NCI-H1694 treated with DMSO at 0.1 percent for 48 hours (cell line): ENCODE measurements at places on chromosomes 4 and X.

DNA sequence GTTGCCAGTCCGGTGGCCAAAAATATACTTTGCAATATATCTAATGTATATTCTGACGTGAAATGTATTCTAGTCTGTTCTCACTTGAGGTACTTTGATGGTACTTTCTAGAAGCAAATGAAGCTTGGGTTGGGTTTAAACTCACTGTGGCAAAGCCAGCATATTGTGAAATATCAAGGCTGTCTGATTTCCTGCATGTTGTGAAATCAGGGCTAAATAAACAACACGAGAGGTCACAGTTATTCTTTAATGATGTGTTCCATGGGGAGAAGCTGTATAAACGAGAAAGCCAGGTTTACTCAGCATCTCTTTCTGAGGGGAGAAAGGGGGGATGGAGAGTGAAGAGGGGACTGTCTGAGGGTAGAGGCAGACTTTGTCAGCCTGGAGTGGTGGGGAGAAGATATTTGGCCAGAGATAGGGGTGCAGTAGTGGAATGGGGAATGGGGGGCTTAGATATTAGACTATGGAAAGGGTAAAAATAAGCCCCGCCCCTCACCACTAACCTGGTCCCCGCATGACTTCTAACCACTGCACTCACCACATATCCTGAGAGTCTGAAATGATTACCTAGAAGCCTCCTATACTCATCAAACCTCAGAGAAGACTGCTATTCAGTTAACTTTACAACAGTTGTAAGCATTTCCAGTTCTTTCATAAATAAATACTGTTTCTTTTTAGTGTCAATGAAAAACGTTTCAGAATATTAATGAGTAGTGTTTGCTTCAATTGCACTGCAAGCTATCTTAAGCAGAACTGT, 5.9 kb upstream of the SCARB2 start:
- no peak for DNase-seq

- peak; percentile 5 for DNase-seq
Observed at GRCh38 chrX:46912603-46913491, 626 bp downstream of the JADE3 start.

DNA sequence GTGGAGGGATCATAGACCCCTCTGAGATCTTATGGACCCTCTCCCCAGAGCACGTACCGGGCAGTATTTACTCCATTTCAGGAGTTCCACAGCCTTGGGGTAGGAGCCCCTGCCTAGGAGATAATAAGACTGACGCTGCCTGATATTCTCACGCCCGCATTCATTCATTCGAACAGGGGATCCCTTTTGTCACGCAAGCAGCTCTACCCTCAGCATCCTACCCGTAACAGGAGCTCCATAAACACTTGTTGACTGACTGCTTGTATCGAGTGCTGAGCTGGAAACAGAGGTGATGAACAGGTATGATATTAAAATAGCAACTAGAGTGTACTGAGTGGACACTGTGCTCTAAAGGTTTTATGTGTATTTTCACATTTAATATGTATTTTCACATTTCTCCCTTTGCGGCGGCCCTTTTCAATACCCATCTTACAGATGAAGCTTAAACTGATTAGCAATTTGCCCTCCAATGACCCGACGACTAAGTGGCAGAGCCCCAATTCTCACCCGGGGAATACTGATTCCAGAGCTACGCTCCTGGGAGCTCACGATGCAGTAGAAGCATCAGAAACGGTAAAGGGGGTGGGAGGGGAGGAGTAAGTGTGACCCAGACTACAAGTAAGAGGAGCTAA, 888 bp downstream of the RAB28 start:
- no peak for DNase-seq

DNA sequence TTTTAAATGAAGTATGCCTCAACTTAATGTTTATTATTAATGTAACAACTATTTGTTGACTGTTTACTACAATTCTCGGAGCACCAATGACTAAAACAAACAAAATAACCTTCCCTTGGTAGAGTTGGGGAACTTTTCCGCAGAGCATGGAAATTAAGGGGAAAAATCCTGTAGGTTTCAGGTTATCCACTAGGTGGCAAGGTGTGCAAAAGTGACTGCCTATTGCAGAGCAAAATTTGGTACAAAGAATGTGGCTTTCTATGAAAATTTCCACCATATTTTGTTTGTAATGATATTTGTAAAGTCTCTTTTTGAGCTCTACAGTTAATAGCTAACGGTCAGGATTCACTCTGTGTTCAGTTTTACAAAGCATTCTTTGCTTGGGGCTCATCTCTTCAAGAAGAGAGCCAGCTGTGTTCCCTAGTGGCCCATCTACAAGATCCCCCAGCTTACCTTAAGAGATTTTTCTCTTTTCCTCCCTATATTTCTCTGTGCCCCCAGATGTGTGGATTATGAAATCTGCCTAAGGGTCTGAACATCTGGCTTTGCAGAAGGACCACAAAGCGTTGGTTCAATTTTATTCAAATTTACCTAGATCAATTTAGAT, 61.1 kb downstream of the FBXO8 start:
- DNase-seq, result peak; percentile 30

- no peak for DNase-seq
Observed at GRCh38 chr4:168540086-168540485, 43.2 kb downstream of the PALLD start.

DNA sequence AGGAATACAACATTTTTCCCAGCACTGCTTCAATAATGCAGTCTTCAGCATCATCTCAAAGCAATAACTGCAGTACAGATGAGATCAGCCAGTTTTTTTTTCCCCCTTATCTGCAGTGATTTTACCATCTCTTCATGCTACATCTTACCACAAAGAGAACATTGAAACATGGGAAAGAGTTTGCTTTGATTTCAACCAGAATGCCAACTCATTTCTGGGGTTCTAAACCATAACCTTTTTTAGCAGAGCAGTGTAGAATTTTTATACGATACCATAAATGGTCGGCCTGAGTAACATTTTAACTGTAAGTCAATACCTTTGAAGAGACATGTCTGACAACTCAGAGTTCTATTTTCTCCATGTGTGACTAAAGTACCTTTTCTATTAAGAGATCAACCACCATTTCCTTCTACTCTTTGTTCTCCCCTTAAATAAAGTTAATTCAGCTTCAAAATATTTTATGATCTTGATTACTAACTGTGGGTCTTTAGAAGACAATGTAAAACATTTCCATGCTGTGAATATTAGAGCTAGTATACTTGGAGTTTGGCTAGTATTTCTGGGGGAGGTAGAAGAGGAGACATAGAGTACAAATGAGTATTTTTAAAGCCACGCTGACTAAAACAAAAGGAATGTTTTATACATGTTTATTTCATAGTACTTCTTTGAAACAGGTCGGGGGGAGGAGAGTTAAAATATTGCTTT, 69.1 kb downstream of the TET2 start:
- DNase-seq, result no peak

DNA sequence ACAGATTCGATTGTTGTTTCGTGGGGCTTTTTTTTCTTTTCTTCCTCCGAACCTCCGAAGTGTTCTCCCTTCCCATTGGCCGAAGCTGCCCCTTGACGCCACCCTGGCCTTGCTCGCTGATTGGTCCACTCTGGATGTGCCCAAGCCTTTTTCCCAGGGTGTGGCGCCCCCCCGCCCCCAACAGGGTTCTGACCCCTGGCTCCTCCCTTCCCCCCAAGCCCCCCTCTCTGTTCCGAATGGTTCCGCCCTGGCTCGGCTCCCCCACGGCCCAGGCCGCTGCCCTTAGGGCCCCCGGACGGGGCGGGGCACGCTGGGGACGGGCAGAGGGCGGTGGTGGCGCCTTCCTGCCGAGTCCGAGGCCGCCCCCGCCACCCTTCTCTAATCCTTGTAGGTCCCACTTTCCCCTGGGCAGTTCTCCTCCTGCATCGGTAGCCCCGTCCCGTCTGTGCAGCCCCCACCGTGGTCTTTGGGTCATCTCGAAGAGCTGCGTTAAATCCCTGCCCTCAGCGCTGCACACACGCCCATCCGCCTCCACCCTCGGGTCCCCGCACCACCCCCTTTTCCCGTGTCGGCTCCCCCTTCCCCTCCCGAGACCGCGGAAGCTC, 25.5 kb downstream of the UTP14A start:
- peak; percentile 72 for DNase-seq

DNA sequence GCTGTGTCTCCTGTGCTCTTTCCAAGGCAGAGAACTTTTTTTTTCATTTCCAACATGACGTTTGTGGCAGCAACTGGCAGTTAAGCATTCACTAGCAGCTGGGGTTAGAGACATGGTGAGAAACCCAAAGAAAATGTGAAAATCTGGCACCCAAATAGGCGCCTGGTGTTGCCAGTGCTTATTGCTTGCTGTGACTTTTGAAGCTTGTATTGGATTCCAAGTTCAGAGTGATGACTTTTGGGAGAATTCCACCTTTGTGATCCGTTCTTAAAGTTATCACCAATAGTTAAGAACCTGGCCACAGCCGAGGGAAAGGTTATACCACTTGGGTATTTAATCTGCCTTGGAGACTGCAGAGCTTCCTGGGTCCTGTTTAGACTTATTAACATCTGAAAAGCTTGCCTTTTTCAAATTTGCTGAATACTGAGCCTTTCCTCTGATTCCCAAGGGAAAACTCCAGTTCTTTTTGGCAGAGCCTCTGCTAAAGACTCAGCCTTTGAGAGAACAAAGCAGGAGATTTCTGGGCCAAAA, 101.0 kb downstream of the OPHN1 start:
- no peak for DNase-seq

DNA sequence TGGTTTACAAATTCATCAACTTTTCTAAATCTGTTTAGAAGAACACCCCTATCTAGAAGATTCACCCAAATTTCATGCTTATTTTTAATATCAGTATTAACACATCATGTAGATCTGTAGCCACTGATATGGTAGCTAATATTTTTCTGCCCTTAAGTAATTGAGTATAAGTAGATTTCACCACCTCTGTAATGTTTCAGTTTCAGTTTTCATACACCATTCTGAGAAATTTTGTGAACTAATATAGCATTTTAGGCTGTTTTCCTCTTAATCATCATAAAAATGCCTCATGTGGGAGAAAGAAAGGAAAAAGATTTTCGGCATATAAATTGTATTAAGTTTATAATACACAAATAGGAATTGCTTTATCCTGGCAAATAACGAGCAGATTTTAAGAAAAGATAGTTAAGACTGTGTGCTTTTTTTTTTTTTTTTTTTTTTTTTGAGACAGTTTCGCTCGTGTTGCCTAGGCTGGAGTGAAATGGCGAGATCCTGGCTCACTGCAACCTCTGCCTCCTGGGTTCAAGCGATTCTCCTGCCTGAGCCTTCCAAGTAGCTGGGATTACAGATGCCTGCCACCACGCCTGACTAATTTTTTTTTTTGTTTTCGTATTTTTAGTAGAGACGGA, 21.4 kb upstream of the RBPJ start:
- no peak for DNase-seq

GRCh38 chr4:55396308-55397125, 760 bp downstream of the TMEM165 start:
- peak; percentile 6 for DNase-seq

DNA sequence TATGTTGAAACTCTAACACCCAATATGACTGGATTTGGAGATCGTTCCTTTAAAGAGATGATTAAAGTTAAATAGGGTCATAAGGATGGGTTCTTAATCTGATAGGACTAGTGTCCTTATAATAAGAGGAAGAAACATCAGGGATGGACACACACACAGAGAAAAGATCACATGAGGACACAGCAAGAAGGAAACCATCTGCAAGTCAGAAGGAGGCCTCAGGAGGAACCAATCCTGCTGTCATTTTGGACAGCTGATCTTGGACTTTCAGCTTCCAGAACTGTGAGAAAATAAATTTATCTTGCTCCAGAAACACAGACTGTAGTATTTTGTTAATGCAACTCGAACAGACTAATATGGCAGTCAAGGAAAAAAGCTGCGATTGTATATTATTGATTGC, 631.5 kb downstream of the PCDH7 start:
- DNase-seq, result no peak

DNA sequence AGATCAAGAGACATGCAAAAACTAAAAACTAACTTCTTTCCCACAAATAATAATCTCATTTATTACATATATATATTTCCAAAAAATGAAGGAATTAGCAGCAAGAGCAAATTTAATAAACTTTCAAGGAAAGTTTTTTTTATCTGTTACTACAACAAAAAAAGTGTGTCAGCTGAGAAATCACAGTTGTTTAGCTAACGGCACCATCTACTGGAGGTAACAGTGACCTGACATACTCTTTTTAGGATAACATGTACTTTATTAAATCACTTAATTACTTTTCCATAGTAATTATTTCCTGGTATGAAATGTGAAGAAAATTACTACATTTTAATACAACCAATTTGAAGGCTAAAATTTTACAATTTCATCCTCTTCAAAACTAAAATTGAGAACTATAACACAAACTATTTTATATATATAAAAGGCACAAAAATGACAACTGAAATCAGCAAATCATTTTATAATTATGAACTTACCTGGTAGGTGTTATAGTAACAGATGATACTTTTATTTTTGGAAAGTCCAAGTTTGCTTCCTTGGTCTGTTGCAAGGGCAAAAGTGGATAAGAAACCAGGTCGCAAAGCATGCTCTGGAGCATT, 9.1 kb downstream of the LAMTOR3 start:
- DNase-seq, result no peak

GRCh38 chr4:52956691-52957090, 94.6 kb downstream of the RASL11B start:
- no peak for DNase-seq

DNA sequence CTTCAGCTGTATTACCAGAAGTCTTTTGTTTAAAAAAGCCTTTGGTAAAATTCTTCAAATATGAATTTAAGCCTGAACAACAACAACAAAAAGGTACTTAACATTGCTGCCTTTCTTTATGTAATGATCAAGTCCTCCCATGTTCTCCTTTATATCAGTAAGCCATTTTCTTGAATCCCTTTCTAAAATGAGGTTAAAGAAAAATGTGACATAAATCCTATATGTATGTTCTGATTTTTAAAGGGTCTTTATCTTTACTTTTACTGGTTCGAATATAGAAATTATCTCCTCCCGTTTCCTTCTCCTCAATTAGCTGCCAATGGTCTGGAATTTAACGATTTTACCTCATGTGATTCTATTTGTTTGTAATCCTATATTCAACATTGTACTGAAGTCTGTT, 522.8 kb downstream of the IL1RAPL1 start:
- DNase-seq, result no peak

DNA sequence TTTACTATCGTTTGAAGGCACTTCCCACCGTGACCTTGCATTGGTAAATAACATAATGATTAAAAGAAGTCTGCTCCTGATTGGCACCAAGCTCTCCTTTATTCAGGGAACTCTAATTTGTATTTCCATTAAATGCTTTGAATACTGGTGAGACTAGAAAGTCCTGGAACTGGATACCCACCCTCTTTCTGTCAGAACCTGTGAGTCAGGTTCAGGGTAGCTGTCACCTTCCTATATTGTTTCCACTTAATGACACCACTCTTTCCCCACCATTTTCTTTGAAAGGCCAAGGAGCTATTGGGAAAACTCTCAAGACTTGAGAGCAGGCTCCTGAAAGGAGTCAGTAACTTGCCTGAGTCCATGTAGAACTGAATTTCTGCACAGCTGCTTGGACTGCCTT, 55.9 kb upstream of the RASSF6 start:
- no peak for DNase-seq
